ENCODE measurements at places on chromosomes 11 and 22. TPM values are rescaled to one million over a fixed set of nuclear protein-coding genes. Genes with fewer than 3 reads are reported as not detected.

The FOLR3 gene
- not detected for total RNA-seq

The CCDC82 gene
- 24.2 TPM for total RNA-seq

The ME3 gene
- 14.3 TPM for total RNA-seq

The BEST1 gene
- 7.0 TPM for total RNA-seq

The GRK3 gene
- total RNA-seq, result 4.3 TPM

The OR51S1 gene
- not detected for total RNA-seq

The NOX4 gene
- total RNA-seq, result 4.4 TPM

The PGA5 gene
- not detected for total RNA-seq

The KRTAP5-9 gene
- not detected for total RNA-seq

The PLEKHA7 gene
- total RNA-seq, result 7.3 TPM

The TST gene
- 35.6 TPM for total RNA-seq

The TPBGL gene
- 1.0 TPM for total RNA-seq

The TP53I11 gene
- total RNA-seq, result 4.1 TPM

The FAM227A gene
- total RNA-seq, result 1.9 TPM
